ENCODE measurements at places on chromosomes 16 and 17.

DNA sequence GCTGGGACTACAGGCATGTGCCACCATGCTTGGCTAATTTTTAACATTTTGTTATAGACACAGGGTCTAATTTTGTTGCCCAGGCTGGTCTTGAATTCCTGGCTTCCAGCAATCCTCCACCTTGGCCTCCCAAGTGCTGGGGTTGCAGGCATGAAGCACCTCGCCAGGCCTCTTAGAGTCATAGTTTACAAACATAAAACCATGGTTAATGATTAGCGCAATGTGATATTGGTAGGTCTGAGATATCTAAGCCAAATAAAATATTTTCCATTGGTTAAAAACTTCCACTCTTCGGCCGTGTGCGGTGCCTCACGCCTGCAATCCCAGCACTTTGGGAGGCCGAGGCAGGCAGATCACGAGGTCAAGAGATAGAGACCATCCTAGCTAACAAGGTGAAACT is 16.6 kb downstream of the TXNDC11 start:
- no peak for DNase-seq

GRCh38 chr17:47955497-47956461 is 1.9 kb downstream of the PRR15L start:
- DNase-seq, result no peak

DNA sequence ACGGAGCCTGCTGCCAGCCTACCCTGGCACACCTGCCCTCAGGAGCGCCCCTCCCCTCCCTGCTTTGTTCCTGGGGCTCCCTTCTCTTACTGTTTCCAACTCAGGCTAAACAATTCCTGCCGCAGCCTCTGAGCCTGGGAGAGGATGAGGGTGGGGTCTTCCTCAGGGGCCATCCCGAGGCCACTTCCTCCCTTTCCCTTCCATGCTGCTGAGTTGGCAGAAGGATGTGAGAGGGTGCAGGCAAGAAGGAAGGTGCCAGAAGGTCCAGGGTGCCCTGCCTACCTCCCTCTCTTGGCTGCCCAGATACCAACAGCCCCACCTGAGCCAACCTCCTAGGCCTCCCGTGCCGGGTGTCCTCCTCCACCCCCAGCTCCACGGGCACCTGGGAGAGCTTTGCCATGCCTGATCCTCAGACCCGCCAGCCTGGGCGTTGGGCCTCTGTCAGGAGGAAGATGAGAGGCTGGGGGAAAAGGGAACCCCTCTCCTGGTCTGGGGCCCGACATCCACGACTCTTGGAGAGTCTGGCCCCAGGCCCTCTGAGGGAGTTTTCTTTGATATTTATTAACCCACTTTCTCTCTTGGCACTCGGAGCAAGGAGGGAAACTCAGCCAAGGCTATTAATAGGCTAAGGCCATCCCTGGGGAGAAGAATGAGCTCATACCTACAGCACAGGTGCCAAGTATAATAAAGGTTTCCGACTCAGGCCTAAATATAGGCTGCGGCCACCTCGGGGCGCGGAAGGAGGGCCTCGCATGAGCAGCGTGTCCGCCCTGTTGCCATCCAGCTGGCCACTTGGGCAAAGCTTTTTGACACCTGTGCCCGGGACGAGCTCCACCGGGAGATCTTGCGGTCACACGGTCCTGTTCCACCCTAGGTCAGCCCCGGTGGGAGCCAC is 232.0 kb downstream of the ENGASE start:
- peak; percentile 83 for DNase-seq

GRCh38 chr17:57404073-57404472 is 147.8 kb downstream of the MSI2 start:
- DNase-seq, result no peak

- no peak for DNase-seq
Observed at GRCh38 chr16:29656688-29657523, 6.1 kb upstream of the SPN start.

- no peak for DNase-seq
Observed at GRCh38 chr17:39754958-39755553, 17.3 kb downstream of the GRB7 start.

GRCh38 chr16:48001324-48001895 is 154.4 kb downstream of the ABCC12 start:
- DNase-seq, result peak; percentile 55

DNA sequence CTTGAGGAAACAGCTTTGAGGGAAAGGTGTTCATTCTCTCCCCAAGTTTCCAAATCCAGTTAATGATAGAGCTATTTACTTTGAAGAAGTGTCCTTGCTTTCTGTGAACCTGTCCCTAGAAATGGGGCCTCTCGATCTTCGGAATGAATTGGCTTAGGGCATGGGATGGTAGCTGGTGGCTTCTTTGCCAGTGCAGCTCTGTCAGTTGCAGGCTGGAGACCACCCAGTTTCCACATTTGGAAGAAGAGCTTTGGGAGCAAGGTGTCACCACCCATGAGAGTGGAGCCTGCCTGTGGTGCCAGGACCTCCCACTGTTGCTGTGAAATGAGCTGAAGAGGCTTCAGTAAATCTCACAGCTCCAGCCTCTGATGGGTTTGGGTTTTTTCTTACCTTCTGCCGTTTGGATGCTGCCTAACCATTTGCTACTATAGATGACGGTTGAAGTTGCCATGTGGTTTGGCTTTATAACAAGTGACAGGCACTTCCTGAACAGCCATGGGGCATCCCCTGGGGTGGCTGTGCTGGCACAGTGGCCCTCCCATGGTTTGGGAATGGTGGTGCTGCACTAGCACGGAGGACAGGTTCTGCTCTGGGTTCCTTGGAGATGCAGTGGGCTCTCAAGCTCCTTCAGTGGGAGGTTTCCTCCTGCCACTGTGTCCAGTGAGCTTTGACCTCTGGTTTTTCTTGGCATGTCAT is 19.5 kb upstream of the SLC5A10 start:
- no peak for DNase-seq

DNA sequence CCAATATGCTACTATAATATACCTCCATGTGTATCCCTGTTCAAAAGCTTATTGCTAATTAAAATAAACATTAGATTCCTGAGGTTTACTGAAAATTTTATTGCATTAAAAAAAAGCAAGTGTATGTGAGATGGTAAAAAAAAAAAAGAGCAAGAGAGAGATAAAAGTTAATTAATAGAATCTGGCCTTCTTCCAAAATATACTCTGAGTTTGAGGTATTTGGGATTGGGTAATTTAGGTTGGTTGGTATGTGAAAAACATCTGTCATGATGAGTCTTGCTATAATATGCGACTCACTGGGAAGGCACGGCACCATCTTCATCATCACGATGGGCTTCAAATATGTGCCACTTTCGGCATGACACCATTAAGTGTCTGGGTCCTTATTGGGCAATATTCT is 711.1 kb upstream of the SOX9 start:
- DNase-seq, result no peak

GRCh38 chr16:30552956-30553355 is 5.2 kb downstream of the ZNF764 start:
- DNase-seq, result no peak

GRCh38 chr16:89455692-89456091 is 34.7 kb downstream of the ANKRD11 start:
- DNase-seq, result no peak

DNA sequence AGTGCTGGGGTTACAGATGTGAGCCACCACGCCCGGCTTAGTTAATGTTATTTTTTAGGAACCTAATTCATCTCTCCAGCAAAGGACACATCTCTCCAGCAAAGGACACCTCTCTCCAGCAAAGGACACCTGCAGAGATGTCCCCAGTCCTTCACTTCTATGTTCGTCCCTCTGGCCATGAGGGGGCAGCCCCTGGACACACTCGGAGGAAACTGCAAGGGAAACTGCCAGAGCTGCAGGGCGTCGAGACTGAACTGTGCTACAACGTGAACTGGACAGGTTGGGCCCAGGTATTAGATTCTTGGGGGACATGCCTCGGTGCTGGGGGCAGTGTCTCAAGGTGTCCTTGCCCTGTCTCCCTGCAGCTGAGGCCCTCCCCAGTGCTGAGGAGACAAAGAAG is 4.7 kb downstream of the PFAS start:
- DNase-seq, result no peak

All from cerebellum (tissue), 4 donors.